ENCODE measurements at places on chromosomes 5 and 9.

- no peaks in the 10 kb centered on the region for H3K27me3 ChIP-seq
- no peak overlapping the region for H3K4me3 ChIP-seq
- no peaks in the 10 kb centered on the region for H3K36me3 ChIP-seq
- DNase-seq, result no peak
- no peak overlapping the region for H3K27ac ChIP-seq
Measured at GRCh38 chr5:43604699-43605098, 1.7 kb downstream of the NNT start.

DNA sequence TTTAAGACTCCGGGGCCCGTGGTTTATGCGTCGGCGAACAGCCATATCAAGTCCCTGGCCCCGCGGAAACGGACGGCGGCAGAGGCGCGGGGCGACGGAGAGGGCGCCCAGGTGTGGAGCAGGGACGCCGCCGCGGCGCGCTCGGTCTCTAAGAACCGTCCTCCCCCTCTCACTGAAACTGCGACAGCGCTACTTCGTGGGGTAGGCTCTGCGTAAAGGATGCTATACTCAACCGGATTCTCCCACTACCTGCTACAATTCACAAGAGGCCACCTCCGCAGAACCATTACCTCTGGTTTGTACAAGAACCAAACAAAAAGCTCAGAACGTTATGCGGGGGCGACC, 404 bp downstream of the MRNIP start:
- H3K4me1 ChIP-seq, result peaks cover 9% of the 10 kb centered on the region
- no peaks in the 10 kb centered on the region for H3K36me3 ChIP-seq
- peak; percentile 68 for DNase-seq
- H3K27me3 ChIP-seq, result no peaks in the 10 kb centered on the region
- H3K27ac ChIP-seq, result peak overlapping the region; percentile 45
- peak overlapping the region; percentile 84 for H3K4me3 ChIP-seq

- H3K27me3 ChIP-seq, result no peaks in the 10 kb centered on the region
- DNase-seq, result peak; percentile 19
- 0 out of 2 replicates have a peak overlapping the region, but pooled peaks have one; percentile 98 for H3K4me3 ChIP-seq
- peaks cover 19% of the 10 kb centered on the region for H3K4me1 ChIP-seq
Measured at GRCh38 chr5:5424736-5425135, 2.3 kb downstream of the ICE1 start.

DNA sequence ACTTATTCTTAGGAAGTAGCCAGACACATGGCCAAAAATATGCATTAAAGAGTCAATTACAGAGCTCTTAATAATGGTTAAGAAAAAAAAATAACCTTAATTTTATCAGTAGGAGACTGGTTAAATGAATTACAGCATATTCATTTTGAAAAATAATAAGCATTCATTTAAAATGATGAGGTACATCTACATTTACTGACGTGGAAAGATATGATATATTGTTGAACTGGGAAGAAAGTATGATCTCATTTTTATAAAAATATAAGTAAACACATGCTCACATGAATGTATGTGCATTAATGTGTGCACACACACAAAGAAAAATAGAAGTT, 250.3 kb downstream of the ENC1 start:
- no peak overlapping the region for H3K4me3 ChIP-seq
- DNase-seq, result no peak
- peaks cover 14% of the 10 kb centered on the region for H3K4me1 ChIP-seq
- H3K27me3 ChIP-seq, result no peaks in the 10 kb centered on the region
- no peak overlapping the region for H3K27ac ChIP-seq
- no peaks in the 10 kb centered on the region for H3K36me3 ChIP-seq

GRCh38 chr9:115359017-115359780, 241.2 kb upstream of the TNC start:
- DNase-seq, result no peak
- H3K36me3 ChIP-seq, result no peaks in the 10 kb centered on the region
- no peak overlapping the region for H3K27ac ChIP-seq
- no peaks in the 10 kb centered on the region for H3K27me3 ChIP-seq

DNA sequence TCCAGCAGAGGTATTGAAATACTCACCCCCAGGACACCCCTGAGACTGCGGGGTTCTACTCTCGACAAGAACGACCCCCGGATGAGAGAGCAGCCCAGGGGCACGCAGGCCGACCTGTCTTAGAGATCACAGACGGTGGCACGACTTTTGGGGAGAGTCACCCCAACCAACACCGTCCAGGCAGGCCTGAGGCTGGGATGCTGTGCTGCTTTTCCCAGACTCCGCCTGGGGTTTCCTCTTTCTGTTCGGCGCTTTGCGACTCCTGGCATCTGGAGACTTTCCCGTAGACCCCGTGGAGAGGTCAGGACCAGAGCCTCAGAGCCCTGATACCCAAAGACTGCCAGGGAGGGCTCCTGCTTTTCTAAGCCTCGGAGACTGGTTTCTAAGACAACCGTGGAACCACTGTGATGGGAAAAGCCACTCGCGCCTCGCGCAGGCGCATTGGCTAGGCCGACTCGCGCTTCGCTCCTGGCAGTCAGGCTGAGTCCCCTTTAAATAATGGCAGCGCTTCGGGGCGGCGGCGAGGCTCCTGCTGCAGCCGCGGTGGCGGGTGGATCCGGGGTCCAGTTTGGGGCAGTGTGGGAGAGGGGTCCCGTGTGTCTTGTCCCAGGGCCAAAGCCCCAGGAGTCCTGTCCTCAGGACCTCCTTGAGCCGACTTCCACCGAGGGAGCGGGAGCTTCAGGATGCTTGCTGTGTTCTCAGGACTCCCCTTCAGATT, 484.0 kb downstream of the SPATA31A7 start:
- H3K27ac ChIP-seq, result no peak overlapping the region
- H3K4me3 ChIP-seq, result no peak overlapping the region

DNA sequence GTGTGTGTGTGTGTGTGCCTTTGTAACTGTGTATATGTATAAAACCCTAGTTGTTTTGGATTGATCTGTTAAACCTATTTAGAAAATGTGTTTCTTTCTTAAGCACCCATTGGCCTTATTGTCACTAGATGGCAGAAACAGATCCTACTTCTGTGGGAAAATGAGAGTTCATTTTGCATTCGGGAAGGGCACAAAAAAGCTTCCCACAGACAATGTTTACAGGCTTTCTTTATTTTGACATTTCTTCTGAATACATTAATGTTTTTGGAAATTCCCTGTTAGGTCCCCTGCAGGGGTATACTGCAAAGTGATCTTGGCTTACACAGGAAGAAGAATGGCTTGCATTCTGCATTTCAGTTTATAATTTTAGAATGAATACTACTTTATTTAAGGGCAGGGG, 481.8 kb upstream of the ARRDC3 start:
- no peaks in the 10 kb centered on the region for H3K4me1 ChIP-seq
- DNase-seq, result peak; percentile 2
- H3K27me3 ChIP-seq, result 0 out of 2 replicates have a peak, but pooled peaks cover 6% of the 10 kb centered on the region
- H3K27ac ChIP-seq, result no peak overlapping the region
- no peak overlapping the region for H3K4me3 ChIP-seq
- no peaks in the 10 kb centered on the region for H3K36me3 ChIP-seq

GRCh38 chr9:127458921-127459320, 7.6 kb downstream of the LRSAM1 start:
- no peaks in the 10 kb centered on the region for H3K4me1 ChIP-seq
- H3K27me3 ChIP-seq, result no peaks in the 10 kb centered on the region

- H3K27ac ChIP-seq, result no peak overlapping the region
- no peaks in the 10 kb centered on the region for H3K36me3 ChIP-seq
- no peaks in the 10 kb centered on the region for H3K27me3 ChIP-seq
- DNase-seq, result no peak
Measured at GRCh38 chr5:99285606-99286005, 356.8 kb upstream of the CHD1 start.

DNA sequence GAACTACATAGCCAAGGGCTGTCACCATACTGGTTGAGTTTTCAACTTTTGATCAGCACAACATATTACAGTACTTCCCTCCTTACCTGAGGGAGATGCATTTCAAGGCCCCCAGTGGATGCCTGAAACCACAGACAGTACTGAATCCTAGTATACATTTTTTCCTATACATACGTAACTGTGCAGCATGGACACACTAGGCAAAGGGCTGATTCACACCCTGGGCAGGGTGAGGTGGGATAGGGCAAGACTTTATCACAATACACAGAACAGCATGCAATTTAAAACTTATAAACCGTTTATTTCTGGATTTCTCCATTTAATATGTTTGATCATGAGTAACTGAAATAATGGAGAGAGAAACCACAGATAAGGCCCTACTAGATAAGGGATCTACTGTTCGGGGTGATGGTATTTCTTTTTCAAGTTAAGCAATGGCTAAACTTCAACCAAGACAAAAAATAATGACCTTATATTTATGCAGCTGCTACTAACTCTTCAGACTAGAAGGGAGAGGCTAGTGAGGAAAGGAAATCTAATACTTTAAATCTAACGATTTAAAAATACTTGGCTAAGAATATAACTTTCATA, 186.9 kb upstream of the GNA14 start:
- no peaks in the 10 kb centered on the region for H3K27me3 ChIP-seq
- no peak for DNase-seq
- no peak overlapping the region for H3K4me3 ChIP-seq
- peaks cover 28% of the 10 kb centered on the region for H3K4me1 ChIP-seq
- no peaks in the 10 kb centered on the region for H3K36me3 ChIP-seq

DNA sequence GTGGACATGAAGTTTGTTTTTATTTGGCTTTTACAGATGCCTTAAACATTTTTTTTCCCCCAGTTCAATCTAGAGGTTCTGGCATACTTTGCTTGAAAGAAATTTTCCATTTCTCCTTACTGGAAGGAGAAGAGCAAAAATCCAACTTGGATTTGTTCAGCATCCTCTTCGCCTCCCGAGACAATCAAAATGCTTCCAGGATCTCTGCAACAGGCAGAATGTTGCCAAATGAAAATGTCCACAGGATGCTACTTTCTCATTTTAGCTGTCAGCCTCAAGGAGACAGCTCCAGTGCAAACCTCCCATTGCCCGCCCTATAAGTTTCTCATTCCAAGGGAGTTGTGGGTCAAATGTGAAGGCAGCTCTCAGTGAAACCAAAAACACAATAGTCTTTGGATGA, 1972.1 kb downstream of the MAT2B start:
- no peaks in the 10 kb centered on the region for H3K36me3 ChIP-seq
- H3K4me3 ChIP-seq, result no peak overlapping the region
- no peaks in the 10 kb centered on the region for H3K4me1 ChIP-seq
- no peaks in the 10 kb centered on the region for H3K27me3 ChIP-seq
- no peak overlapping the region for H3K27ac ChIP-seq
- DNase-seq, result no peak

DNA sequence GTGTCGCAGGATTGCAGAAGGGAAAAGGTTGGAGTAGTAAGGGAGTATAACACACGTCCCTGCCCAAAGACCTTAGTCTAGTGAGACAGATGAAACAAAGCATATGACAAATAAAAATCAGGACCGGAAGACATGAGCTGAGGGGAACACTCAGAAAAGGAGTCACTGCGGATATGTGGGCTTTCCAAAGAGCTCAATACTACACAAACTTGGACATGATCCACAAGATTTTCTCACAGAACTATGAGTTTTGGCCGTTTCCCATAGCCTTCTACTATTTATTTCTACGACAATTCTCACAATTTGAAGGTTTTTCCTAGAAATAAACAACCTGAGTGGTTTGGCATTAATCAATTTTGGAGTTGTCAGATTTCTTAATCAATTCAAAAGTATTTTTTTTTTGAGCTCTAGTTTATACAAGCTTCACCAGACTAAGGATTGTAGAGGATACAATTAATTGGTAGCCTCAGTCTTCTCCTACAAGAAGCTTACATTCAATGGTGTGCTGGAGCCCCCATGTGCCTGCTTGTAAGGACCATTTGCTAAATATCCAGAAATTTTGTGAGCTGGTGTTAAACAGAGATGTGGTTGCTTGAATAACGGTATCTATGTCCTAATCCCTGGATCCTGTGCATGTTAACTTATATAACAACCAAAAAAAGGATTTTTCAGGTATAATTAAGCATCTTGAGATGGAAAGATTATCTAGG, 91.4 kb downstream of the ADAMTS12 start:
- no peak overlapping the region for H3K4me3 ChIP-seq
- H3K4me1 ChIP-seq, result peaks cover 2% of the 10 kb centered on the region
- no peak overlapping the region for H3K27ac ChIP-seq

DNA sequence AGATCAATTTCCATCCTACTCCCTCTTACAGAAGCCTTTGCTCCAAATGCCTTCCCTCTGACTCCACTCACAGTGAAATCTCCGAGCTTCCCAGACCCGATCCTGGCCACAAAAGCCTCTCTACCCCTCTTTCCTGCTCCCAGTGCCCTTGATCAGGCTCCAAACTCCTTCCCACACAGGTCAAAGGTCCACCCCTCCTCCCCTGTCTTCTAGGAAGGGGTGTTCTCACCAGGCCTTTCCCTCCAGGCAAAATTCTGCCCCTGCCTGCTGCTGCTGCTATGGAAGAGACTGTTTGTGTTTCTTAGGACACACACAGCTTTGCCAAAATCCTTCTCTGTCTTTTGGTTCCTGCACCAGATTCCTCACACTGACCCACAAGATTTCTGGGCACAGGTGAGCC, 85.8 kb upstream of the ALDH1A1 start:
- H3K4me3 ChIP-seq, result no peak overlapping the region
- no peaks in the 10 kb centered on the region for H3K36me3 ChIP-seq
- H3K27me3 ChIP-seq, result peaks cover 6% of the 10 kb centered on the region
- H3K4me1 ChIP-seq, result peaks cover 16% of the 10 kb centered on the region

DNA sequence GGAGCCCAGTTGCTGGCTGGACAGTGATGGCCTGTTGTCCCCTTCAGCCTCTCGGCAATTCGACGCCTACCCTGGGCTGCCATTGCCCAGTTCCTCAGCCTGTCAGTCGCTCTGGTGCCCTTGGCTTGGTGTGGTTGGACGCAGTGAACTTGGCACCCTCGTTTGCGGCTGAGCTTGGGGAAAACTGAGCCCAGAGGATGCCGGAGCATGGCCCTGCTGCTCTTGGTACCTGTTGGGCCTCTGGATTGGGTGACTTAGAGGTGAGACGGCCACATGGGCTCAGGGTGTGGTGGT, 16.5 kb downstream of the WNK2 start:
- H3K36me3 ChIP-seq, result no peaks in the 10 kb centered on the region
- no peaks in the 10 kb centered on the region for H3K4me1 ChIP-seq
- H3K27me3 ChIP-seq, result no peaks in the 10 kb centered on the region
- DNase-seq, result no peak

GRCh38 chr5:127887282-127887681, 184.1 kb downstream of the CCDC192 start:
- DNase-seq, result peak; percentile 16
- H3K4me1 ChIP-seq, result peaks cover 7% of the 10 kb centered on the region

DNA sequence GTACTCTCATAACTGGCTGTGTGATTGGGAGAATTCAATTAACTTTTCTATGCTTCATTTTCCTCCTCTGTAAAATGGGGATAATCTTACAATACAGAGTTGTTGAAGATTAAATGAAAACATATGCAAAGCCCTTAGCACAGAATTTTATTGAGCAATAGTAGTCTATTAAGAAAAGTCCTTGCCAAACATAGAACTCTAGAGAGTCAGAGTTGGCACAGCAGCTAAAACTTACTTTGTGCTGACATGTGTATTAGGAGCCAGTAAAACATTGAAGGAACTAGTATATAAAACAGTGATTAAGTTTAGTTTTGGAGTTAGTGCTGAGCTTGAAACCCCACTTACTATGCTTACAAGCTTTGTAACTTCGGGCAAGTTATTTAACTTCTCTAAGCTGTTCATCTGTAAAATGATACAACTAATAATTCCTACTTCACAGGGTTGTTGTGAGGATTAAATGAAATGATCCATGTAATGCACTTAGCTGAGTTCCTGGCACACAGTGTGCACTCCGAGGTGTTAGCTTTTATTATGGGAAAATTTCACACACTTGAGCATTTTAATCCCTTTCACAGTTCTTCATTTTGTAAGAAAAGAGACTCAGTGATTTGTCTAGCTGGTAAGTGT, 20.0 kb upstream of the GRIN3A start:
- H3K36me3 ChIP-seq, result no peaks in the 10 kb centered on the region
- no peak overlapping the region for H3K4me3 ChIP-seq
- H3K27me3 ChIP-seq, result no peaks in the 10 kb centered on the region

GRCh38 chr5:107092695-107093094, 578.0 kb downstream of the EFNA5 start:
- H3K4me3 ChIP-seq, result no peak overlapping the region
- no peak overlapping the region for H3K27ac ChIP-seq
- no peak for DNase-seq
- H3K4me1 ChIP-seq, result no peaks in the 10 kb centered on the region
- H3K36me3 ChIP-seq, result no peaks in the 10 kb centered on the region

All from GM23248 (cell line).